Mesothelial cell of epicardium (in vitro differentiated cells): ENCODE measurements at places on chromosomes 7 and 10. TPM values are rescaled to one million over a fixed set of nuclear protein-coding genes. Genes with fewer than 3 reads are reported as not detected.

- no peaks in the 10 kb centered on the region for H3K4me1 ChIP-seq
- H3K27ac ChIP-seq, result no peak overlapping the region
- H3K27me3 ChIP-seq, result peaks cover 15% of the 10 kb centered on the region
- no peak overlapping the region for H3K4me3 ChIP-seq
Measured at GRCh38 chr10:126501828-126502227, 113.6 kb upstream of the ADAM12 start.

- peak overlapping the region; percentile 72 for H3K27ac ChIP-seq
- H3K4me3 ChIP-seq, result no peak overlapping the region
- no peaks in the 10 kb centered on the region for H3K36me3 ChIP-seq
Measured at GRCh38 chr10:24114556-24114955, 94.4 kb upstream of the KIAA1217 start.

GRCh38 chr7:17963281-17963680 lies 23.0 kb upstream of the SNX13 start:
- DNase-seq, result no peak
- H3K27ac ChIP-seq, result no peak overlapping the region
- no peak overlapping the region for H3K4me3 ChIP-seq

- H3K27me3 ChIP-seq, result peaks cover 43% of the 10 kb centered on the region
- no peaks in the 10 kb centered on the region for H3K36me3 ChIP-seq
- no peak for DNase-seq
- no peak overlapping the region for H3K4me3 ChIP-seq
- H3K4me1 ChIP-seq, result no peaks in the 10 kb centered on the region
Measured at GRCh38 chr7:72467237-72467636, 55.1 kb upstream of the CALN1 start.

- no peaks in the 10 kb centered on the region for H3K4me1 ChIP-seq
Measured at GRCh38 chr7:126511046-126511445, 741.7 kb downstream of the GRM8 start.

Gene CDK14
- 64.6 to 70.4 TPM (median 68.5 TPM) in 3 replicates for total RNA-seq

Gene WNT8B
- 0.60 to 0.95 TPM (median 0.69 TPM) in 3 replicates for total RNA-seq

GRCh38 chr10:119189811-119190282 lies 11.2 kb upstream of the PRDX3 start:
- peaks cover 2% of the 10 kb centered on the region for H3K27me3 ChIP-seq
- no peak overlapping the region for H3K4me3 ChIP-seq
- H3K27ac ChIP-seq, result no peak overlapping the region
- no peaks in the 10 kb centered on the region for H3K36me3 ChIP-seq

Gene CALHM1
- total RNA-seq, result not detected in 3 replicates

DNA sequence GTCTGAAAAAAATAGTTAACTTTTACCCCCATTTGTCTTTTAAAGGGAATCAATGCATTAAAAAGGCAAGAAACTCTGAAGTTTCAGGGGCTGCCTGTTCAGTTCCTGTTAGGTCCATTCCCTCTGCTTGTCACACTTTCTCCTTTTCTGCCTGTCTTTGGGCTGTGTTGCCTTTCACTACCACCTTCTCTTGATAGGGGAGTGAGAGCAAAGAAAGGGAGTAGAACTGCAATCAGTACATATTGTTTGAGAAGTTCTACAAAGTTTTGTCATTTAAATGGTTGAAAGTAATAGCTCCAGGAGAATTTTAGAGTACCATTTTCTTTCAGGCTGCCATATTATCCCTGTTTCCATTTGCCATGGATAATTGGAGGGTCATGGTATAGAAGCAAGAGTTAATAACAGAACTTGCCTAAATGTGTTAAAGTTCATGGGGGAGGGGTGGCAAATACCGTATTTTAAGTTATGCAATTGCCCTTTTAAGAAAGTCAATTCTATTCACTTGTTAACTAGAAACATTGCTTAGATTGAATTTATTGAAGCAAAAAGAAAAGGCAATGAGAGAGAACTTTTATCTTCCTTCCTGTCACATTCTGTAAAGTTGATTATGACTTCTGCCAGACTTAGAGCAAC lies 38.6 kb downstream of the MPLKIP start:
- peaks cover 21% of the 10 kb centered on the region for H3K36me3 ChIP-seq
- DNase-seq, result no peak
- no peak overlapping the region for H3K4me3 ChIP-seq
- H3K4me1 ChIP-seq, result peaks cover 45% of the 10 kb centered on the region
- H3K27me3 ChIP-seq, result no peaks in the 10 kb centered on the region

GRCh38 chr10:57849691-57850357 lies 417.9 kb downstream of the IPMK start:
- H3K4me3 ChIP-seq, result no peak overlapping the region
- no peak for DNase-seq
- H3K27ac ChIP-seq, result no peak overlapping the region
- H3K27me3 ChIP-seq, result no peaks in the 10 kb centered on the region
- H3K4me1 ChIP-seq, result peaks cover 3% of the 10 kb centered on the region

Gene LIPF
- total RNA-seq, result not detected in 3 replicates

Gene SHTN1
- 38.6 to 41.2 TPM (median 38.7 TPM) in 3 replicates for total RNA-seq

Gene CPEB3
- total RNA-seq, result 2.6 to 3.0 TPM (median 2.6 TPM) in 3 replicates

DNA sequence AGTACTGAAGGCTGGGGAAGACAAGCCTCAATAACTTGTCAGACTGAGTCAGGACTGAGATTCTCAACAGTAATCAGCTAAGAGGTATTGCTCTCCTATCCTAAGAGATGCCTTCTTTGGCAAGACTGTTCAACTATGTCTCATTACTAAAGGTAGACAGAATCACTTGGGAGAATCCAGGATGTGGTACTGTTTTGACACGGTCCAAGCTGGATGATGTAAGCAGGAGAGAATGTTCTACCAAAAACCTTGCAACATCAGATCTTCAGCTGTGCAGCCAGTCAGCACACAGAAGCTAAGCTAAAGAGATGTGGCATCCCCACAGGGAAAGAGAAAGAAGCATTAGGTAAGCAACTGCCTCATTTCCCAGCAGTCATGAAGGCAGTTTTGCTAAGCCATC lies 391.4 kb downstream of the NRG3 start:
- DNase-seq, result no peak
- no peak overlapping the region for H3K4me3 ChIP-seq
- H3K27me3 ChIP-seq, result peaks cover 8% of the 10 kb centered on the region
- no peaks in the 10 kb centered on the region for H3K4me1 ChIP-seq

DNA sequence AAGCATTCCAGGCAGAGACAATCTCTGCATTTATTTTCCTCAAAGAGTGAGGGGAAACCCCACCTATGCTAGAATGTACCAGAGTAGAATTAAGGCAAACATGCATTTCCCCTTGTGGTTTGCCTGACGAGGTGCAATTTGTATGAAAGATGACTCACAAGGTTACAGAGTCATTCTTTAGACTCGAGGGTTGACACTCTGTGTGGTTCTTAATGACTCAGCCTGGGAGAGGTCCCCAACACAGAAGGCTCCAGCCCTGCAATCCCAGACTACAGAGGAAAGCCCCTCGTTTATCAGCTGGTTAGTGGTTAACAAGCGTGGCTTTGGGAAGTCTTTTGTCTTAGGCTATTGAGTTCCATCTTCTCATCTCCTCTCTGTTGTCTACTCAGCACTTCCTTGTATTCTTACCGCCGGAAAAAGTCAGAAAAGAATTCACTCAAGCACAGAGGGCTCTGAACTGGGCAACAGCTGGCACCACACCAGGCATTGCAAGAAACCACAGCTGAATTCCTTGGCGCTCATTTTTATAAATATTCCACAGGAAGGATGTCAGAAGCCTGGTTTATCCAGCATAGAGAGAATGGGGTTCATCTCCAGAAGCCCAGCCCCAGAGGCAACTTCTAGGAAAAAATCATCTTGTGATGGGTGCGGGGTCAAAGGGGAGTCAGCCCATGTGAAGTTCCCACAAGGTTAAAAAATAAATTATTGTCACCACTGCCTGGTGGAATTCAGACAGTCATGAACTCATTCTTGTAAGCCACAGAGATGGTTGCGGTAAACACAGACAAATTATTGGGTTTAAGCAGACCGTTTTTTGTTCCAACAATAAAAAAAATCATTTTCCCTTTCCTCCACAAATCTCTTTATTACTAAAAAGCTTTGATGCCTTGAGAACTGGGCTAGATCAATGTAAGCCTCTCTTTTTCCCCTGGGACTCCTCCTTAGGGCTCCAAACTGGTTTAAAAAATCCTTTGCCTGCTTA lies 24.5 kb upstream of the SVIL start:
- H3K36me3 ChIP-seq, result peaks cover 45% of the 10 kb centered on the region
- DNase-seq, result no peak

Gene SVIL
- 281 to 302 TPM (median 293 TPM) in 3 replicates for total RNA-seq

DNA sequence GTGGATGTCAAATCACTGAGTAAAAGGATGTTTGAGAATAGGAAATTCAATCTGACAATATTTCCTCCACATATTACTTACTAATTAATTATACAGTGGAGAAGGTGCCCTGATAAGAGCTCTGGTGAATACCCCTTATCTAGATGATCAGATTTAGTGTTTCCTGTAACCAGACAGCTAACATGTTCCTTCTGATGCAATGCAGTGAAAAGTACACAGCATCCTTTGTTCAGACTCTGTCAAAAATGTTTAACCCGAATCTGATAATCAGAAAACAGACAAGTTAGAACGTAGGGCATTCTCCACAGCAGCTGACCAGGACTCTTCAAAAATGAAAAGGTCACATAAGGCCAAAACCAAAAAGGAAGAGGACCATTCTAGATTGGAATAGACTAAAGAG lies 46.2 kb downstream of the WDR11 start:
- no peaks in the 10 kb centered on the region for H3K4me1 ChIP-seq
- H3K27ac ChIP-seq, result no peak overlapping the region
- H3K4me3 ChIP-seq, result no peak overlapping the region
- DNase-seq, result no peak
- H3K36me3 ChIP-seq, result peaks cover 27% of the 10 kb centered on the region

Gene CCL24
- not detected in 3 replicates for total RNA-seq

DNA sequence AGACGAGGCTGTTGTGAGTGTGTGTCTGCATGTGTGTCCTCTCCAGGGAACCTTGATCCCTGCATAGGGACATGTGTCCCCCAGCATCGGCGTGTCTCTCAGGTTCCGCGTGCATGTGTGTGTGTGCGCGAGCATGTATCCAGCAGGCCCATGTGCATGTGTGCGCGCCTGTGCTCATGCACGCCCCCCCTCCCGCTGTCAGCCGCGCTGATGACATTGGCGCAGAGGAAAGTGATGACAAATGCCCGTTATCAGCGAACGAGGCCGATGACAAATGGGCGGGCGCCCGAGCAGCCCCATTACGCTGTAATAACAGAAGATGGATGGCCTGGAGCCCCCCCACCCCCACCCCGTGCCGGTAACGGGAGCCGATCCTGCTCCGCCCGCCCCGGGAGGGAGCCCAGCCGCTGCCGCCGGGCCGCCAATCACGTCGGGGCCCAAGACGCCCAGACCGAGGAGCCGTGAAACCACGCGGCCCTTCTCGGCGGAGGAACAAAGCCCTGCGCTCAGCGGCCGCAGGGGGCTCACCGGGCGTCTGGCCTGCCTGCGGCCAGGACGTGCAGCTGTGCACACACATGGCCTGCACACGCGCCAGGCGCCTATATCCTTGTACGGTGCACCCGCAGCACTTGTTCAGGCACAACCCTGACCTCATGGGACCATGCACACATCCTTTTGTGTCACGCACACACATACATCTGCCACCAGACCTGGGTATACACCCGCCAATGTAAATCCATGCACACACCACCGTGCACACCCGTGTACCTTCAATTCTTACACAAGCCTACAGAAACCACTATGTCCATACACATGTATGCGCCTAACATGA lies 21.5 kb downstream of the POLL start:
- peak overlapping the region; percentile 35 for H3K4me3 ChIP-seq
- DNase-seq, result no peak
- H3K27me3 ChIP-seq, result peaks cover 92% of the 10 kb centered on the region
- peaks cover 17% of the 10 kb centered on the region for H3K4me1 ChIP-seq
- no peaks in the 10 kb centered on the region for H3K36me3 ChIP-seq
- no peak overlapping the region for H3K27ac ChIP-seq

- no peak overlapping the region for H3K27ac ChIP-seq
- DNase-seq, result no peak
- H3K36me3 ChIP-seq, result peaks cover 49% of the 10 kb centered on the region
- H3K4me1 ChIP-seq, result peaks cover 4% of the 10 kb centered on the region
- no peaks in the 10 kb centered on the region for H3K27me3 ChIP-seq
Measured at GRCh38 chr10:95896071-95896850, 11.5 kb upstream of the CC2D2B start.

GRCh38 chr10:3467052-3467951 lies 294.7 kb upstream of the PITRM1 start:
- no peaks in the 10 kb centered on the region for H3K36me3 ChIP-seq
- no peaks in the 10 kb centered on the region for H3K27me3 ChIP-seq

Gene ECD
- total RNA-seq, result 30.2 to 31.4 TPM (median 30.5 TPM) in 3 replicates

Gene LAMB4
- 16.8 to 21.0 TPM (median 18.3 TPM) in 3 replicates for total RNA-seq

GRCh38 chr7:21960922-21961321 lies 15.2 kb upstream of the CDCA7L start:
- no peaks in the 10 kb centered on the region for H3K4me1 ChIP-seq
- no peak for DNase-seq
- no peak overlapping the region for H3K4me3 ChIP-seq
- peaks cover 23% of the 10 kb centered on the region for H3K27me3 ChIP-seq

GRCh38 chr10:24894728-24895127 lies 57.7 kb downstream of the PRTFDC1 start:
- peaks cover 3% of the 10 kb centered on the region for H3K36me3 ChIP-seq
- peaks cover 18% of the 10 kb centered on the region for H3K4me1 ChIP-seq
- no peak for DNase-seq
- H3K27me3 ChIP-seq, result no peaks in the 10 kb centered on the region

- H3K27ac ChIP-seq, result no peak overlapping the region
- peaks cover 20% of the 10 kb centered on the region for H3K4me1 ChIP-seq
- H3K36me3 ChIP-seq, result no peaks in the 10 kb centered on the region
- no peak for DNase-seq
Measured at GRCh38 chr7:135259702-135260101, 26.1 kb downstream of the STRA8 start.

GRCh38 chr10:5862360-5862961 lies 27.2 kb downstream of the ANKRD16 start:
- H3K4me1 ChIP-seq, result peaks cover 13% of the 10 kb centered on the region
- H3K36me3 ChIP-seq, result peaks cover 29% of the 10 kb centered on the region
- no peak for DNase-seq
- no peak overlapping the region for H3K4me3 ChIP-seq

- peaks cover 15% of the 10 kb centered on the region for H3K36me3 ChIP-seq
- H3K4me3 ChIP-seq, result no peak overlapping the region
- peaks cover 47% of the 10 kb centered on the region for H3K4me1 ChIP-seq
- H3K27me3 ChIP-seq, result no peaks in the 10 kb centered on the region
- no peak for DNase-seq
Measured at GRCh38 chr10:79131836-79132631, 63.3 kb downstream of the ZMIZ1 start.

GRCh38 chr7:135283959-135284638 lies 50.5 kb downstream of the STRA8 start:
- peaks cover 13% of the 10 kb centered on the region for H3K27me3 ChIP-seq
- no peak overlapping the region for H3K27ac ChIP-seq
- no peaks in the 10 kb centered on the region for H3K36me3 ChIP-seq
- no peak overlapping the region for H3K4me3 ChIP-seq
- DNase-seq, result no peak

Gene CTAGE4
- total RNA-seq, result 3.1 to 5.5 TPM (median 5.4 TPM) in 3 replicates
